GM12892 (cell line): ENCODE measurements at places on chromosomes 6 and 20.

DNA sequence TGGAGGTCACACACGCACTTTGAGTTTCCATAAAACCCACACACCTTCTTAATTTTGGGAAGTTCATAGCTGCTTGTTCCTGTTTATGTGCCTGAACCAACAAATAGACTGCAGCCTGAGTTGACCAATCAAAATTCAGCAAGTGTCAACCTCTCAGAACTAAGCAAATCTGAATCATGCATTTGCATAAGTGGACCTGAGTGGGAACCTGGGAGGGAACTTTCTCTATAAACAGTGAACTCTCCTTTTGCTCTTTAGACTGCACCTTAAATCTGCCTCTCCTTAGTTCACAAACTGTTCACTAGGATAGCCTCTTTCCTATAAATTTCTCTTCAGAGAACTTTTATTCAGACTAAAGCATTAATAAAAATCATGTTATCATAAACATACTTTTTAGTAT, 37.9 kb downstream of the SLC17A1 start:
- DNase-seq: no peak

- no peak for DNase-seq
Observed at GRCh38 chr20:10509376-10509775, 74.3 kb downstream of the SLX4IP start.

- no peak for DNase-seq
Observed at GRCh38 chr6:22067122-22067521, 229.7 kb downstream of the PRL start.

DNA sequence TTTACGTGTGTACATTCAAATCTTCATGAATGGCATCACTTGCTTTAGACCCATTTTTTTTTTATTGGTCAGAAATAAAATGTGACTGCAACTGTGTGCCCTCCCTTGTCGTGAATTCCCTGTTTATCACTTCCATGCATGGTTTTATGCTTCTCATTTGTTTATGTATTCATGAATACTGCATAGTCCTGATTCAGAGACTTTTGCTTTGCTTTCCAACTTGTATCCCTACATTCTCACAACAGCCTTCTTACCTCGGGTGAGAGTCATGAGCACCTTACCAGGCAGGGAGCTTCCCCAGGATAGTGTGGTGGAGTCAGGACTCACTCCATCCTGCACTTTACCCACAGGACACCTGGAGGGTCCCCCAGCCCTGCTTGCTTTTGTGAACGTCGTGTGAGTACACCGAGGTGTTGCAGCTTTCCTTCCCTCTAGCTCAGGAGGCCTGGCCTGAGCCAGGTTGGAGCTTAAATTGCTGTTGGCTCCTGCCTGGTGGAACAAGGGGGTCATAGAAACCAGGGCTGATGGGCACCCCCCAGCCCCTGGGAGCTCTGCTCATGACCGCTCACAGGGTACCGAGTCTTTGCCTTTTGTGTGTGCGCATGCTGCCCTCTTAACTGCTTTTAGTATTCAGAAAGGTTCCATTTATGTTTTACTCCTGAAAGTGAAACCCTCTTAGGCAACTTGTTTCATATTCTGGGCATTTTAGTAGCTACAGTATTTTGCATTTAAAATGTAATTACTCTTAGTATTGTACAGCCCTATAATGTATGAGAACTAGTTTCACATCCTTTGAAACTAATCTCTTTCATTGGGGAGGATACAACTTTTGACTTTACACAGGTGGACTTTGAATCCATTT, 66.0 kb downstream of the CDS2 start:
- DNase-seq: no peak

GRCh38 chr6:131561925-131562707, 10.9 kb upstream of the ARG1 start:
- no peak for DNase-seq

- no peak for DNase-seq
Observed at GRCh38 chr6:120496661-120497060, 837.6 kb downstream of the TBC1D32 start.

DNA sequence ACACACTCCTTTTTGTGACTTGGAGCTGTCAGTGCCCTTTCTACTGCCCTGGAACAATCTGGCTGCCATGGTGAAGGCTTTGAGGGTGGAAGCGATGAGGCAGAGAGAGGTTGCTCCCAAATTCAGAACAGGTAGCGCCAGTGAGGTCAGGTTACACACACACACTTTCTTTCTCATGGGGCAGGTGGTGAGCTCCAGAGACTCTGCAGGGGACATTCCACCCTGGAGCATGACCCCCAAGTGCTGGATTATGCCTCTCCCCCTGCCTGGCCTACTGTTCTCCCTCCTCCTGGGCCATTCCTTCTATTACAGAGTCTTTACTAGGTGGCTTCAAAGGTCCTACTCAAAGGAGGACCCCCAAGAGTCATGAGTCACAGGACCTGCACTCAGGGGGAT, 98.0 kb downstream of the EYA2 start:
- no peak for DNase-seq

GRCh38 chr20:46770330-46771194, 61.1 kb downstream of the SLC2A10 start:
- DNase-seq: no peak
